ENCODE measurements at places on chromosomes 11 and 22.

- no peak for DNase-seq
These were observed 7.6 kb upstream of the C11orf96 start for GRCh38 chr11:43934601-43935423.

DNA sequence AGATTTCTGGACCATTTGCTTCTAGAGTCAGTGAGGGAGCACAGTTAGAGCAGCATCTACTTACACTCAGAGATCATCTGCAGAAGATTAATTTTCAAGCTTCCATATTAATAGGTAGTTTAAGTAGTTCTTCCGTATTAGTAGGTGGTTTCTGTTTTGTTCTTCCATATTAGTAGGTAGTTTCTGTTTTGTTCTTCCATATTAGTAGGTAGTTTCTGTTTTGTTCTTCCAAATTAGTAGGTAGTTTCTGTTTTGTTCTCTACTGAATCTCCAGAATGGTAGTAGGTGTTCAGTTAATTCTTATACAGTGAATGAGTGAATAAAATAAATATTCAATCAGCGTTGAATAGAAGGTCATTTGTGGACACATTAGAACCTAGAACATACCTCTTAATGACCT is 175.7 kb downstream of the TMEM135 start:
- no peak for DNase-seq

DNA sequence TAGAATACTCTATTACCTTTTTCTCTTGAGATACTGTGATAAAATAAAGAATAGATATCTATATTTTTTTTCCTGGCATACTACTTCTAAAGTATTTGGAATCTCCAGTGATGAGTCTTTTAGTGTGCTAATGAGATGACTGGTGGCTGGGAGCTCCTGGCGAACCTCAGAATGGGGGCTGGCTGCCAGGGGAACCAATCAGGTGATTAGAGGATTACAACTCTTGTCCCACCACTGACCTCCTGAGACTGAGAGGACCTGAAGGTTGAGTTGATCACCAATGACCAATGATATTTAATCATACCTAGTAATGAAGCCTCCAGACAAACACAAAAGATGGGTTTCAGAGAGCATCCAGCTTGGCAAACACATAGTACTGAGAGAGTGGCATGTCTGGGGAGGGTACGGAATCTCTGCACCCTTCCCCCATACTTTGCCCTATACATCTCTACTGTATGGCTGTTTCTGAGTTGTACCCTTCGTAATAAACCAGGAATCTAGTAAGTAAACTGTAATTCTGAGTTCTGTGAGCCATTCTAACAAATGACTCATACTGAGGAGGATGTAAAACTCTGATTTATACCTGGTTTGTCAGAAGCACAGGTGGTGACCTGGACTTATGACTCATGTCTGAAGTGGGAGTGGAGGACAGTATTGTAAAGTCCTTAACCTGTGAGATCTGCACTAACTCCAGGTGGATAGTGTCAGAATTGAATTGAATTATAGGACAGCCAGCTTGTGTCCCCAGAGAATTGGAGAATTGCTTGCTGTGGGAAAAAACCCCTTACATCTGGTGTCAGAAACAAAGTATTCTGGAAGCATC is 325.3 kb upstream of the LRRC4C start:
- DNase-seq = no peak

DNA sequence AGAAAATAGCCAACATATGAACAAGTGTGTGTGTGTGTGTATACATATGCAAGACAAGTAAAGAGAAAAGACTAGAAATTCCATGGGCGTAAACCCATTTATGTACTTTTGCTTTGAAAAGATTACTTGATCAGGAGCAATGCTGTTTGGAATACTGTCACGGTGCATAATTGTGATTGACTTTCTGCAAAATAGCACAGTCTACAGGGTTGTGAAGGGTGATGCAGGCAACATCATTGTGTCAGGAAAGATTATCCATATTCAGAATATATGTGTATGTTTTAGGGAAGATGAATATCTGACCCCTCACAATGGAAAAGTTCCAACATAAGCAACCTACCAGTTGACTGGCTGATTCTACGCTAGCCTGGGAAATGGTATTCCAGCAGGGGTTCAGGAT is 307.7 kb downstream of the JRKL start:
- no peak for DNase-seq

GRCh38 chr11:45930031-45930794 is 7.8 kb downstream of the LARGE2 start:
- DNase-seq = no peak

DNA sequence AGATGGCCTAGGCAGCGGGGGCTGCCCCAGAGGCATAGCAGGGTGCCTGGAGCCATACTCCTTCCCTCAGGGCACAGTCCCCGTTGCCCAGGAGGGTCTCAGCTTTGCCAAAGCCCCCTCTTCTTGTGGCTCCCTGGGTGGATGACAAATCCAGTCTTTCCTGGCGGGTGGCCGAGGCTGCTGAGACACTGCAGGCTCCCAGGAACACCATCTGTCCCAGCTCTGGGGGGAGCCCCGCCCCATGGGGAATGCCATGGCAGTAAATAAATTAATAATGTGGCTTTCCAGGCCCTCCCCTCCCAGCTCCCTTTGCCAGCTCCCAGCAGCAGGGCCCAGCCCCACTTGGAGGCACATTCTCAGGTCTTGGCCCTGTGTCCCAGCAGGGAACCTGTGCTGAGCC is 45.0 kb downstream of the PDE2A start:
- no peak for DNase-seq

- no peak for DNase-seq
These were observed 7.3 kb downstream of the HEPHL1 start for GRCh38 chr11:94028436-94028835.

- DNase-seq = no peak
These were observed 427.9 kb downstream of the JRKL start for GRCh38 chr11:96817482-96818399.

- no peak for DNase-seq
These were observed 7.2 kb downstream of the PPFIBP2 start for GRCh38 chr11:7520981-7521487.

- no peak for DNase-seq
These were observed 1.5 kb downstream of the LRRC75B start for GRCh38 chr22:24591286-24591830.

GRCh38 chr11:92607969-92608722 is 361.3 kb upstream of the MTNR1B start:
- DNase-seq = no peak

DNA sequence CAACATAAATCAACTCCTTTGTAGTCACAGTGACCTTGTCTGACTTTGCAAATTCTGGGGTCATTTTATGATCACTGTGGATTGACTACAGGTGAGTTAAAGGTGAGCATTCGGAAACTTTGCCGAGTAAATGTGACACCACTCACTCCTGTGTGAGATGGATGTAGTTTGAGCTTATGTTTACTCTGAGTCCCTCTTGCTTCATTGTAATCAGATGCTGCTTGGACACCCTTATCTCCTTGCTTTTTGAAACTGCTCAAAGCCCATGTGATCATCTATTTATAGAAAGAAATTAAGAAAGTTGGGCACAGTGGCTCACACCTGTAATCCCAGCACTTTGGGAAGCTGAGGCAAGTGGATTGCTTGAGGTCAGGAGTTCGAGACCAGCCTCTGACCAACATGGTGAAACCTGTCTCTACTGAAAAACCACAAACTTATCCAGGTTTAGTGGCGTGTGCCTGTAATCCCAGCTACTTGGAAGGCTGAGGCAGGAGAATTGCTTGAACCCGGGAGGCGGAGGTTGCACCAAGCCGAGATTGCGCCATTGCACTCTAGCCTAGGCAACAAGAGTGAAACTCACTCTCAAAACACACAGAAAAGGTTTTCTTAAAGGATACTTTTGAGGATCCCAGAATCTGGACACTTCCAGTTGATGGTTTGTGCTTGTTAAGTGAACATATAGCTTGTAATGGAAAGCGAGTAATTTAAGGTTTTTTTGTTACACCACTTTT is 7.2 kb downstream of the FAM118A start:
- DNase-seq = no peak

DNA sequence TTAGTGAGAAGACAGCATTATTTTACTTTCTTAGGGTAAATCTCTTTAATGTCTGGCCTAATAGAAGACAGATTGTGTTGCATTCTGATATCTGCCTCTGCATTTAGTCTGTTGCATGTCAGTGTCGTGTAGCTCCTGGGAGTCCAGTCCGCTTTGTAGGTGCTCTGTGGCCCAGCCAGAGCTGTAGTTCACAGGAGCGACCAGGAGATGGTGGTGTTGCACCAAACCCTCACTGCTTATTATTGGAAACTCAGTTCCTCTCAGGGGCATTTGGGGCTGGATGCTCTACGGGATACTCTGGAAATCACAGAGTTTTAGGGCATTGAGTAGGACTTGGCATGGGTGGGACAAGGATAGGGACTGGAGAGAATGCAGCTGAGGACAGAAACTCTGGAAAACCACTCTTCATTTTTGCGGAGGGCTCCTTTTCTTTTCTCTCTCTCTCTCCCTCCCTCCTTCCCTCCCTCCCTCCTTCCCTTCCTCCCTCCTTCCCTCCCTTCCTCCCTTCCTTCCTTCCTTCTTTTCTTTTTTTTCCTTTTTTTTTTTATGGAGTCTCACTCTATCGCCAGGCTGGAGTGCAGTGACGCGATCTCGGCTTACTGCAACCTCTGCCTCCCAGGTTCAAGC is 21.7 kb downstream of the MIAT start:
- DNase-seq = peak; percentile 79

- no peak for DNase-seq
These were observed 61.7 kb downstream of the PARVB start for GRCh38 chr22:44085743-44086270.

DNA sequence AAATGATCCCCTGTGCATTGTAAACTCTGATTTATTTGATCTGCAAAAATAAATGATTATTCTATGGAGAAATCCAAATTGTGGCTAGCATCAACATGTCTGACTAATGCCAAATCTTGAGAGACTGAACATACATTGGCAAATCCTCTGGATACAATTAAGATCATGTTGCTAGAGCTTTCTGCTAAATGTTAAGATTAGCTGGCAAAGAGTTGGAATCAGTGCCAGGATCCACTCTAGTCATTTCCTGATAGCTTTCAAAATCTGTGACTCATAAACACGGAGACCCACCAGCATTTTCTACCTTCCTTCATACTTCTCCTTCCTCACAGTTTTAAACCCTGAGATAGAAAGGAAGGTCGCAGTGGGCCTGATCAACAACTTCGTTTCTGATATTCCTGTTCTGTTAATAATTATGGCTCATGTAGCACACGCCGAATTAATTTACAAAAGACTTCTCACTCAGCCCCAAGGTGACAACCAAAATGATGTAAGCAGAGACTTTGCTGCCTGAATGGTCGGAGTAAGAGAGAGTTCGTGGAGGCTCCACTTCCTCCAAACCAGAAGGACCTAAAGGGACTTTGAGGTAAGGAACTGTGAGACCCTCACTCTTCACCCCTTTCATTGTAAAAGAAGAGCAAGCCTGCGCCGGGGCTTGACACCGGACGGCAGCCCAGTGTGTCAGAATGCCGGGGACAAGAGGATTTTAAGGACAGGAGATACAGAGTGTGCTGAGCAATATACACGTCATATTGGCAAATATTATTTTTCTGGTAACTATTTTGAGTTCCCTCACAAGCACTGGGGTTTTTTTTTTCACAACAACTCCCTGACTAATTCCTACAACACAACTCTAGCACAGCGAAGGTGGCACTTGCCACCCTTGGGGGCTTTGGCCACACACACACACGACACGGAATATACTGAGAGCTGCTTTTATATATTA is 42.0 kb downstream of the SERPINH1 start:
- DNase-seq = no peak

DNA sequence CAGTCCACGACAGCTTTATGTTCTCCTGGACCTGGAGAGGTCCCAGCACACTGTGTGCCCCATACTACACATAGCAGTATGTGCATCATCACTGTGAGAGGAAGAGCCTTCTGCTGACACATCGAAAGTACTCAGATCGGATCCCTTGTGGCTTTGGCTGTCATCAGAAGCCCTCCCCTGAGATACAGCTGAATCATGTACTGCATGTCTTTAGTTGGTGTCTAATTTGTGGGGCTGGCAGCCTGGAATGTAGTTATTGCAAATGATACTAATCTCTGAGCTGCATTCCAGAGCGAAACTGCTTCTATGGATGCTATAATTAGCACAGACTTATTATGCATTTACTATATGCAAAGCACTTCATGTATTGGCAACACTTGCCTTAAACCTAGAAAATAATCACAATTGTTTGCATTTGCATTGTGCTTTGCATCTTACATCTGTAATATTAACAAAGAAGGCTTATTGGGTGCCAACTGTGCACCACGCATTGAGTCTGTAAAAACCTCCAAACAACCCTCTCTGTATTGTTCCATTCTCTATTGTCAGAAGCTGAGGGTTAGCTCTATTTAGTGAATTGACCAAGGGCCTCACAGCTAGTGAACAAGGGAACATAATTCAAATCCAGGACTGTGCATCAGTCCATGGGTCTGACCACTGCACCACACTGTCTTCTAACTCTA is 89.2 kb upstream of the CRTAM start:
- DNase-seq = no peak

DNA sequence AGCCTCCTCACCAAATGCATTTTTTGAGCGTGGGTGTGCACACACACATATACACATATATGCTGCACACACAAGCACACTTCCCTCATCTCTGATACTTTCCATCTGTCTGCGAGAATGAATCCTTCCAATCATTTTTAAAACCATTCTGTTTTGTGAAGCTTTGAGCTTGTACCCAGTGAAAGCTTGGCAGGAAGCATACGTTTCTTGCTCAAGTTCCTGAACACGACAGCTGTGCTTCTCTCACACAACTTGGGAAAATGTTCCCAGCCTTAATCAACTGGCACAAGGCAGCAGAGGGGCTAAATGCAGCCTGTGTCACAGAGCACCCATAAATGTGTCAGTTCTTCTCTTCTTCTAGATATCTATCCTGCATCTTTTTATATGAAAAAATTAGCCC is 524.0 kb upstream of the KIRREL3 start:
- DNase-seq = no peak

- DNase-seq = no peak
These were observed 5.2 kb downstream of the SIK3 start for GRCh38 chr11:117092951-117093590.
